ENCODE measurements at places on chromosomes 2 and 18.

GRCh38 chr2:32836933-32837332 lies 109.8 kb upstream of the LTBP1 start:
- DNase-seq: no peak

DNA sequence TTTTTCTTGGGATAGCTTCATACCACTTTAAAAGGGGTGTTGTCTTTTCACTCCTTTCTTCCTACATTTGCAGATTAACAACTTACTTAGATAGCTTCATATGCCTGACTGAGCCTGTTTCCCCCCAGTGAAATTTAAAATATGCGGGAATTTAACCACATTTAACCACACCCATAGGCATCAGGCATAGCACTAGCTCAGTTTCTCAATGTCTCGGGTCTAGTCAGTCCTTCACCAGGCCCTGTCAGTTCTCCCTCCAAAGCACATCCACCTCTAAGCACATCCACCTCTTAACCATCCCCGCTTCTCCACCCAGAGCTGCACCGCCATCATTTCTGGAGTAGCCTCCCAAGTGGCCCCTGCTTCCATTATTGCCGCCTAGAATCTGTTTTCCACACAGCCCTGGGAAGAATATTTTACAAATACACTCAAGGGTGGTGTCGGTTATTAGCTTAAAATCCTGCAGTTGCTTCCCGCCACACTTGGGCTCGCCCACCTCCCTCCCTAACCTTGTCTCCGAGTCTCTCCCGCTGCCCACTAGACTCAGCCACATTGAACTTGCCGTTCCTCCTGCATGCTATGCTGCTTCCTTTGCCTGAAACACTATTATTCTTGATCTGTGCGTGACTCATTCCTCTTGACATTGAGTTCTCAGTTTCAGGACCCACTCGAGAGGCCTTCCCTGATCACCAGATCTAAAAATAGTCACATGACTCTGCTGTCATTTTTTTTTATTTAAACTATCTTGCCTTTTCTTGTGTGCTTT lies 68.3 kb downstream of the SPTBN1 start:
- DNase-seq: peak; percentile 80

DNA sequence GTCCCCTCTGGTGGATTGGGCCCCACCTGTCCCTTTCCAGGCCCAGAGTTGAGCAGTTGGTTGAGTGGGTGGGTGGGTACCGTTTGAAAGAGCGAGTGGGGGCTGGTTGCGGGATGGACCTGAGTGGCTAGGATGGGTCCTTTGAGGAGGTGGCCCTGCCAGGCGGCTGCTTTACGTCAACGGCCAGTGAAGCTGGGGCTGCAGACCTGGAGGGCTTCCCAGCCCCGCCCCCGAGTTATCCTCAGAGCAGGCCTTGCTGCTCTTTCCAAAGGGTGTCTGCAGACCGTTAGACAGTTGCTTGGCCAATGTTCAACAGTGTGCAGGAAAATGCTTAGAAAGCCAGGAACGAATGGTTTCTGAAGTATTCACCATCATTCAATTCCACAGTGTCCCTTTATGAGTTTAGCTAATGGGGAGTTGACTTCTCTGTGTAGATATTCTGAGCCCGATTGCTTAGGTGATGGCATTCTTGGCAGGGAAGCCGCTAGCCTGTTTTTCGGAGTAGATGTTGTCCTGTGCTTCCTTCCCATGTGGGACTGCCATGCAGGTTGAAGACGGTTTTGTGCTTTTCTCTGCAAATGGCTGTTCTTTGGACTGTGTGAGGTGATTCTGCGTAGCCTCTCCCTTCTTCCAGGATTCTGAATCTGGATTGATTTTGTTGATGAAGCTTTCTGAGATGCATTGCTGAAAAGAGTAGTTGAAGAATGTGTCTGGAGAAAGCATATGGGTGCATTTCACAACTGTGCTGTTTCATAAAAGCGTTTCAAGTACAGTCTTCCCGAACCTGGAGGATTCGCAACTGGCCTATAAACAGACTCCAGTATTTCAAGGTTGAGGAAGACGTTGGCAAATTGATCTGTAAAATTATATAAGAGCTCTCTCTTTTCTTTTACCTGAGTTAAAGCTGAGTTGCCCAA lies 45.8 kb downstream of the LDLRAD4 start:
- no peak for DNase-seq

- no peak for DNase-seq
Observed at GRCh38 chr18:44974174-44974573, 293.5 kb downstream of the SETBP1 start.

GRCh38 chr2:226410247-226410835 lies 389.3 kb downstream of the IRS1 start:
- DNase-seq: peak; percentile 24

- no peak for DNase-seq
Observed at GRCh38 chr18:2990956-2991640, 21.8 kb downstream of the LPIN2 start.

DNA sequence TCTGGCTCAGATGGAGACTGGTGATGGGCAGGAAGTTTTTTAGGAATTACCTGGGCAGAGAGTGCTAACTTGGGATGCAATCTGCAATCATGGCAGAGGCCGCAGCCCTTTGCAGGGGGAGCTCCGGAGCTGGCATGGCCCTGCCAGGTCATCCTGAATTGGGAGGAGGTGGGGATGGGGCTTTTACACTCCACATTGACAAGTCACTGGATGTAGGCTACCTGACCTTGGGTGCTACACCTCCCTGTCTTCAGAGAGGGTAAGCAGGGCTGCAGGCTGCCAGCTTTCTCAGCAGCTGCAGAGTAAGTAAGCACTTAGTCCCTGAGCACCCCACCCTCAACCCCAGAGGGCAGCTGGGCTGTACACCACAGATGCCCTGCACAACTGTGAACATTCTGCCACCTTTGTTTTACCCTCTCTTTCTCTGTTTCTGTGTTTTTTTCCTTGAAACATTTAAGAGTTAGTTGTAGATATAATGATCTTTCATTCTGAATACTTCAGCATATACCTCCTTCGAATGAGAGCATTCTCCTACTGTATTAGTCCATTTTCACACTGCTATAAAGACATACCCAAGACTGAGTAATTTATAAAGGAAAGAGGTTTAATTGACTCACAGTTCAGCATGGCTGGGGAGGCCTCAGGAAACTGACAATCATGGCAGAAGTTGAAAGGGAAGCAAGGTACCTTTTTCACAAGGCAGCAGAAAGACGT lies 6.8 kb upstream of the HS1BP3 start:
- no peak for DNase-seq

GRCh38 chr2:130354139-130354428 lies 1.8 kb upstream of the PTPN18 start:
- peak; percentile 9 for DNase-seq

DNA sequence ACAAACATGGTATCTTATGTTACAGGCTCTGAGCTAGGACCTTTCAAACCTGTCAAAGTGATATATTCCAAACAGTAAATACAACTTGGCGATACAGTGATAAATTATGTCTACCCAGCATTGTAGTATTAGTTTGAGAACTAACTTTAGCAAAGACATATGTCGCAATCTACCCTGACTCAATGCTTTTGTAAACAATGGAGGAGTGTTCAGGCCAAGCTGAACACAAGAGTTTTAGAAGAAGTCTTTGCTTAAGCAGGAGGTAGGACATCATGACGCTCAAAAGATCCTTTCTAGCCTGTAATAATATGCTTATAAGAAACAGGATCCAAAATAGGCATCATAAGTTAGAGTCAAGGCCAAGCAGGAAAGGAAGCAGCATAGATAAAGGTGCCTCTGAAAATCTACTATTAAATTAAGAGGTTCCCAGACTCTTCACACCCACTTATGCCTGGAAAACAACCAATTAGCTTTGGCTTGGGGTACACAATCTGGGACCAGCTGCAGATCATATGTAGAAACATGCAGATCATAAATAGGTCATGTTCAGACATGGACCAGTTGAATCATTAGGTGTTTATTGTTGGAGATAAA lies 132.5 kb downstream of the CSRNP3 start:
- DNase-seq: peak; percentile 80

DNA sequence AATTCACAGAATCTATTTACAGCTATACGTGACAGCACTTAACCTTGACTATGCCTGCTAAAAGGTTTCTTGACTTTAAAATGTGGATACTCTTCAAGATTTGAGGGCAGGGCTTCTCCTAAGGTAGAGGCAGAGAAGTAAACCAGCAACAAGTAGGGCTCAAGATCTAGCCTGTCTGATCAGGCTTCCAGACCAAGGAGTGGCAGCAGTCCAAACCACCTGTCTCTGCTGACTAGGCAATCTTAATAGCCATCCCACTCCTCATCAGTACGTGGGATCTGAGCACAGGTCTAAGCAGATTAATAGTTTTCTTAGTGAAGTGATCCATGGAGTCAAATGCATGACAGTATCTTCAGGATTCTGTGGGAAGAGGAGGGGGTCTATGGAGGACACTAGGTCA lies 100.4 kb downstream of the GPD2 start:
- DNase-seq: no peak

GRCh38 chr18:58314284-58314683 lies 270.3 kb downstream of the NEDD4L start:
- DNase-seq: peak; percentile 87

- no peak for DNase-seq
Observed at GRCh38 chr2:187514930-187515329, 39.3 kb downstream of the TFPI start.

DNA sequence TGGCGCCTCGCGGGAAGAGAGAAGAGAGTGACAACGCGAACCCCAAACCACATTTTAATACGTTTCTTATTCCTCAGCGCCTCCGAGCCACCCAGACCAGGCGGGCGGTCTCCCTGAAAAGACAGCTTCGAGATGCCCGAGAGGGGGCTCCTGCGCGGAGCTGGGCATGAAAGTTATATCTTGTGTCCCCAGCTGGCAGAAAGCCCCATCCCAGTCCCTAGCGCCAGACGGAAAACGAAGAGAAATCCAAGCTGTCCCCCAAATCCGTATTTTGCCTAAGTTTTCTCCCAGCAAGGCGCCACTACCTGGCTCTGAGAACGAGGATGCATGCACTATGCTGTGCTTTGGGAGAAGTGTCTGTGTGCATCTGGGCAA lies 797 bp downstream of the NXPH2 start:
- no peak for DNase-seq

DNA sequence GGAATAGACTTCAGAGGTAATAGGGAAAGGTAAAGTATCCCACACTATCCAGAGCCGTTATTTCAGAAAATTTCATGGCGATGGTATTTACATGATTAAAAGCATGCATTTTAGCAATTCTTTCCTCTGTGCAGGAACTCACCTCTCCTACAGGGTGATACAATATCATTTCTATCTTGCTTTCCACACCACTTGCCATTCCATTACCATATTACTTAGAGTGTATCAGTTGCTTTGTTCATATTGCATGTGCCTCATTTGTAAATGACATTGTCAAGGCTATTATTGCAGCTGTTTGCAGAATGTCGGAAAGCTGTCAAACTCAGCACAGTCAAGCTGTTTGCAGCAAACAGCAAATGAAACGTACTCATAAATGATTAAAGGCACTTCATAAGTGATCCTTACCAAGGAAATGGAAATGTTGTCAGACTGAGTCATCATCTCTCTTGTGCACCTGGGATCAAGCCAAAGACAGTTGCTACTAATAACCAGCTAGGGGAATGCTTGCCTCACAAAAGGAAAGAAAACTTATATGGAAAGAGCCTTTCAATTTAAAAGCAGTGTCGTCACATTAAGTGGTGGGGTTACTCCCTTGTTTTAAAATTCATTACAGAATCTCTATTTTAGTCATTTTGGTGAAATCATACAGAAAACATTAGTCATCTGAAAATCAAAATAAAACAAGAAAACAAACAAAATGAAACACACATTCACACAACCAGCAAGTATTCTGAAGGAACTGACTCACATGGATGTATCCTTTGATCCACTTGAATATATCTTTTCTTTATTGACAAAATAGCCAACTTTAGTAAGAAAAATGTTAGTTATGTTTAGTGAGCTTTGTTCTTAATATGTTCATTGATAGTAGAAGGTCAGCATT lies 1064.1 kb upstream of the CNTNAP5 start:
- DNase-seq: peak; percentile 38

- DNase-seq: no peak
Observed at GRCh38 chr18:75433098-75433497, 5.6 kb upstream of the SMIM21 start.

DNA sequence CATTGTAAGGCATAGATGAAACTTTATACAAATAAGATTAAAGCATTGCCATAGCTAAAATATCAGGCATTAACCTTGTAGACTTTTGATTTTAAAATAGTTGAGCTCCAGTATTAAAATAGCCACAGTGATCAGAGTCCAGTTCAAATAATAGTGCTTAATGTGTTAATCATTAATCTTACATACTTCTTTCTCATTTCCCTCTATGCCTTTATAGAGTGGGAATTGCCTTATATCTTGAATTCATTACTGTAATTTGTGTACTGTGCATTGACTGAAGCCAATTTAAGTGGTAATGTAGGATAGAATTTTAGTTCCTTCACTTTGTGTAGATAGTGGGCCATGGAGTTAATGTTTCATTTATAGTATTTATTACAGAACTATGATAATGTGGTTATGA lies 549.2 kb upstream of the VWC2L start:
- no peak for DNase-seq

- no peak for DNase-seq
Observed at GRCh38 chr2:14363137-14363536, 269.4 kb upstream of the LRATD1 start.

DNA sequence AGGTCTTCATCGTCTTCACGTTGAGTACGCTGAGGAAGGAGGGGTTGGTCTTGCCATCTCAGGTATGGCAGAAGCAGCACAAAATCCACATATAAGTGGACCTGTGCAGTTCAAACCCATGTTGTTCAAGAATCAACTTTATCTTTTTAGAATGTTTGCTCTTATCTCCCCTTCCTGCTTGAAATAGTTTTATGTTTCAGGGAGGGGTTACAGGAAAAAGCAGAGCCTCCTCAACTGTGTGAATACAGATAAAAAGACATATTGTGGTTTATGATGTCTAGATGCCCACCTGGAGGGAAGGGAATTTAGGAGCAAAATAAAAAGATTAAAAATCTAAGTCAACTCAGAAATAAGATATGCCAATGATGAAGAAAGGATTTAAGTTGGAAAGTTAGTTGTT lies 75.9 kb downstream of the VRK2 start:
- DNase-seq: no peak

DNA sequence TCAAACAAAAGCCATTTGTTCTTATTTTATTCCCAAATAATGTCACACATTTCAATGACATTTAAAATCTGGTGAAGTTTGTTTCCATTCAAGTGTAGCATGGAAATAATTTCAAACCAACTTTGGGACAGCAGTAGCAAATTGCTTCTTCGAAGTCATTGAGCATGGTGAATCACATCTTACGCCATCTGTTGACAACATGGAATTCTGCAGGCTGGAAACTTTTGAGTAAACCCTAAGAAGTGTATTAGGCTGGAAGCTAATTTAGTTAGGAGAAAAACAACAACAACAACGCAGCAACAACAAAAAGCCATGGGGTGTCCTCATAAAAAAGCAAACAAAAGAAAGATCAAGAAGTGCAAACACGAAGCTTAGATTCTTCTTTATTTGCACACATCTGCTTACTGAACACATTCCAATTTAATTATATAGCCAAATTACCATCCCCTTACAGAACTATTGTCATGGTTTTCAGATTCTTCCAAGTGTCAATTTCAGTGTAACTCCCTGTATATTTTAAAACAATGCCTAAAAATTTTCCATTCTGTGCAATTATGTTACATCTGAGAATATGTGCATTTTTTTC lies 659.0 kb upstream of the CDH7 start:
- peak; percentile 1 for DNase-seq
